ENCODE measurements at places on chromosomes 16 and 17.
A peak's percentile ranks its signal among the peaks of the same experiment; 100 is the strongest.

- DNase-seq = no peak
Observed at GRCh38 chr17:61338000-61338798, 61.4 kb upstream of the TBX2 start.

- DNase-seq = no peak
Observed at GRCh38 chr17:79083191-79083971, 8.8 kb downstream of the ENGASE start.

DNA sequence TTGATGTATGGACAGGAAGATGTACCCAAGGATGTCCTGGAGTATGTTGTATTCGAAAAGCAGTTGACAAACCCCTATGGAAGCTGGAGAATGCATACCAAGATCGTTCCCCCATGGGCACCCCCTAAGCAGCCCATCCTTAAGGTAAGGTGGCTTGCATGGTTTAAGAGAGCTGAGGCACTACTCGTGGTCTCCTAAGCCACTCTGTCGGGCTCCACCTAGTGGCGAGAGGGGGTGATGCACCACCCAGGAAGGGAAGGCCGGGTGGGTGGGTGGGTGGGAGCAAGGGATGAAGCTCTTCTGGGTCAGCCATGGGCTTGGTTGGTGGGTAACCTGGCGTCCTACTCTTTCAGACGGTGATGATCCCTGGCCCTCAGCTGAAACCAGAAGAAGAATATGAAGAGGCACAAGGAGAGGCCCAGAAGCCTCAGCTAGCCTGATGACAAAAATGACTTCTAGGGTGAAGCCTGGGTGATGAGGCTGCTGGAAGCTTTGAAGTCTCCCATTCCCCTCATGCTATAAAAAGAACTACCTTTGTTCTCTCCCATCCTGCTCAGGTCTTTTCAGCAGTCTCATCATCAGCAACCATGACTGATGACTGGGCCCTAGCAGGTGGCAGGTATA, 21.5 kb downstream of the GPR179 start:
- DNase-seq = peak; percentile 66

DNA sequence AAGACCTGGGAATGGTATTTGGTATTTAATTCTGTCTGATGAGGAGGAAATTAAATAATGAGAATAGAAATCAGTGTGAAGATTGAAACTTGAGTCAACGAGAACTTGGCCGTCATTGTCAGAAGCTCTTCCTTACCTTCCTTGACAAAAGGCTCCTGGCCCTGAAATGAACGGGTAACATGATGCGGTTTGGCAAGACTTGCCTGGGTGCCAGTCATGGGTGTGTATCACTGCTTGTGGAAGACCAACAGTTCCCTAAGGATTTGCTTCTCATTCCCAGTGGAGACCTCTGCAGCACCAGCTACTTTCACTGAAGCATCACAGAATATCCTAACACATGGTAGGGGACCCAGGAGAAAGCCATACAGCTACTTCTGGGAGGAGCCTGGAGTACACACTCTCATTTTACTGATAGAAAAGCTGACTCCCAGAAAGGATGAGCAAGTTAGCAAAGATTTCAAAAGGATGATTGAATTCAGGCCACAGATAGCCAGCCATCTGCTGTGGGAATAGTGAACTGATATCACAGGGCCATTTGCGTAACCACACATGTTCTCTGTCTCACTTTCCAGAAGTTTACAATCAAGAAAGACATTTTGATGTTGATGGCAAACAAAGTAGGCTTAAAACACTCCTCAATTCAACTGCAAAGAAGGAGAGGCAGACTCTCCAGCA, 258.1 kb upstream of the SALL1 start:
- DNase-seq = no peak

- no peak for DNase-seq
Observed at GRCh38 chr16:10834130-10834529, 15.5 kb upstream of the TVP23A start.

GRCh38 chr17:50585346-50585745, 24.8 kb downstream of the CACNA1G start:
- no peak for DNase-seq

DNA sequence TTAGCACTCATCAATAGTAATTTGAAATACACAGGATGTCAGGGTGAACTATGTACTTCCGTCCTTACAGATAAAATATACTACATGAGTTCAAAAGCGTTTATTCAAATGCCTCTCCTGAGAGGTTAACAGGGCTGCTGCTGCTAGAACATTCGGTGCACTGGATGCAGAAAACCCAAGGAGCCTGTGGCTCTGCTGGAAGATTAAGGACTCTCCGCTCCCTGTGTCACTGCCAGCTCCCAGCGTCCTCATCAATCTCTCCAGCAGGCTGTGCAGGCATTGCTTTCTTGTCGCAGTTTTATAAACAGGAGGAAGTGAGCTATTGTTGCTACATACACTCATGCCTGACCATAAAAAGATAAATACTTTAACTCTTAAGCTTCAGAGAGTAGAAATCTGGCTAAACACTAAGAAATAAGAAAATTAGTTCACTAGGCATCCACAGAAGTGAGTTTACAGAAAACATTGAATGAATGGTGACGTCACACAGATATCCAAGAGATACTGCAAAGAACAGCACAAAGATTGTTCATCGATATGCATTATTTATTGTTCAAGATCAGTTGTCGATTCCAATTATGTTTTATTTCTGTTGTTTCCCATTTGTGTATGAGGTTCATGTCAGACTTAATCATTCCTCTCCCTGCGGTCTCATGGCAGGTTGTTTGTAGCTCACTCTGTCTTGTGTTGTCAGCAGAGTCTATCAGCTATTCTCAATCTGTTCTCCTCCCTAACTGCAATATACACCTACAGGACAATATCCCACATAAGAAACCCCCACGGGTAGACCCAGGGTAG, 127.9 kb upstream of the MON1B start:
- DNase-seq = no peak

DNA sequence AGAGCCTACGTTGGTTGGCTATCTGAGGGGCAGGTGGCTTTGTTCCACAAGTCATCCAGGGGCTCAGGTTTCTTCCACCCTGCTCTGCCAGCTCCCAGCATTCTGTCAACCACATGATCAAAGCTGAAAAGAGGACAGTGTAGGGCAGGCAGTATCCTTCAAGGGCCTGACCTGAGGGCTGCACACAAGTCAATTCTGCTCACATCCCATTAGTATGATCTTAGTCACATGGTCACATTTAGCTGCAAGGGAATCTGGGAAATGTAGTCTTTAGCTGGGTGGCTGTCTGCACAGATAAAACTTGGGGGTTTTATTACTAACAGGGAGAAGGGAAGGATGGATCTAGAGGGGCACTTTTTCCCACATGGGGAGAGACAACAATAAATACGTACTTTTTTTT, 97.3 kb downstream of the SALL1 start:
- no peak for DNase-seq

DNA sequence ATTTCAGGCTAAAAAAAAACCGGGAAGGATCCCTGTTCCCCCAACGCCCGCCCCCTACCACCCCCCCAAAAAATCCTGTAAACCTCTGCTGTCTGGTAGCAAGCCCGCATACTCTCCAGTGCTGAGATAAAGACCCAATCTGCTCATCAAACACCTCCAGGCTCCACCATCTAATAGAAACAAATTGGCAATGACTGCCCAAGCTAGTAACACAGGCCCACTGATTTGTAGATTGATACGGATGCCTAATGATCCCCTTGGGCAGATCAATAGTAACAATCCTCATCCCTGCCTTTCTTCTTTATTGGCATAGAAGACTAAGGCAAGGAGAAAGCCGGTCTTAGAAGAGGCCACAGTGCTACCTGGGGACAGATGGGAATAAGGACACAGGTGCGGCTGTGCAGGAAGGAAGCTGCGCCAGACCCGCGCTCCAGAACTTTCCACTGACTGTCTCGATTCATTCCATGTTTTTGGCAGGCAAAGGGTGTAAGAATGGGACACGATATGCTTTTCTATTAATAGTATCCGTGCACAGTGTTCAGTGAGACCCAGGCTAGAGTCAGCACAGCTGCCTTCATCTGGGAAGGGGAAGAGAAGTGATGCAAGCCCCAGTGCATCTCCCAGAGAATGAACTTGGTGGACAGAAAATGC, 407.6 kb upstream of the PSMD7 start:
- no peak for DNase-seq

- no peak for DNase-seq
Observed at GRCh38 chr17:6240001-6240400, 169.8 kb downstream of the WSCD1 start.

GRCh38 chr16:424033-424622, 1.3 kb upstream of the RAB11FIP3 start:
- DNase-seq = no peak

DNA sequence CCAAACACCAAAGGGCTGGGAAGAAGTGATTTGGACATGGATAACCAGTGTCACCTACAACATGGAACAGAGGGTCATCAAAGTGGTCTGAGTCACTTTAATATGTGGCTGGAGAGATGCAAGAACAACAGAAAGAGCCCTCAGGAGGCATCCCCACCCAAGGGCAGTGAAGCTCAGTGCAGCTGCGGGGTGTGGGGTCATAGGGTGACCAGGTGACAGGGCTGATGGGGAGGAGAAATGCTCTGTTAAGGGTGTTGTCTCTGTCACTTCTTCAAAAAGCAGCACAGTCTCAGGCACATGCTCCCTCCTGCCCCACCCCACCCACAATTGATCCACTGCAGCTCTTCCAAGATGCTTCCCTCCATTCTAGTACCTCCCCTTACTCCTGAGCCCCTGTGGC, 819.1 kb downstream of the KCNJ18 start:
- DNase-seq = no peak

DNA sequence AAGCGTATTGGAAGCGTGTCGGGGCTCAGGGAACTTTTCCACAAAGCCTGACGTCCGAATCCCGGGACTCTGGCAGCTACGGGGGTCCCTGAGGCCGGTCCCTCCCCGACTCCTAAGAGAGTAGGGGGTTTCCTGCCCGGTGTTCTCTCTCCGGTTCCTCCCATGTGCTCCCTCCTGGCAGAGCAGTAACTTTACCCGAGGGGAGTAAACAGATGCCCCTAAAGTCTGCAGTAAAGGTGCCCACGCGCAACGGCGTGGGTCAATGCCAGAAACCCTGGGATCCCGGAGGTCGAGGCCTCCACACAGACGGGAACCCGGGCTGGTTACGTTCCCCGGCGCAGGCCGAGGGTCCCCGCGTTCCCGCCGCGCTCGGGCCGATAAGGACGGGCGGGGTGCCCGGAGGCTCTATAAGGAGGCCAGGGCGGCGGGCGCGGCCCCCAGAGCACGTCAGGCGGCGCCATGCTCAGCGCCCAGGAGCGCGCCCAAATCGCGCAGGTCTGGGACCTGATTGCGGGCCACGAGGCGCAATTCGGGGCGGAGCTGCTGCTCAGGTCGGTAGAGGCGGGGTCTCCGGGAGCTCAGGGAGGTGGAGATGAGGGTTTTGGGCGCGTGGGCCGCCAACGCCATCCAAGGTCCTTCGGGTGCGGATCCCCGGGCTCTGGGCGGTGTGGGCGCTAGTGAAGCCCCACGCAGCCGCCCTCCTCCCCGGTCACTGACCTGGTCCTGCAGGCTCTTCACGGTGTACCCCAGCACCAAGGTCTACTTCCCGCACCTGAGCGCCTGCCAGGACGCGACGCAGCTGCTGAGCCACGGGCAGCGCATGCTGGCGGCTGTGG, at the start of gene HBM:
TSS of gene HBM (plus strand) at position 440 of the 836 bp plus-strand sequence. CDS start at position 460, 20 bp downstream.
- no peak for DNase-seq

DNA sequence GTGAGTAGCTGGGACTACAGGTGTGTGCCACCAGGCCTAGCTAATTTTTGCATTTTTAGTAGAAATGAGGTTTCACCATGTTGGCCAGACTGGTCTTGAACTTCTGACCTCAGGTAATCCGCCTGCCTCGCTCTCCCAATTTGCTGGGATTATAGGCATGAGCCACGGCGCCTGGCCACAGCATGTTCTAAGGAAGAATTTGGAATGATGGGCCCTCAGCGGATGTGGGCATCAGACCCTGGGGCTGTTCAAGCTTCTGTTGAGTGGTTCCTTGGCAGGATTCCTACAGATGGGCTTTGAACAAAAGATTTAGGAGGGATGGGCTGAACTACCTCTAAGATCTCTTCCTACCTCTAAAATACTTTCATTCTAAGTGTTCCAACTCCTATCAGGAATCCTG, 4.1 kb downstream of the PRPSAP2 start:
- no peak for DNase-seq

DNA sequence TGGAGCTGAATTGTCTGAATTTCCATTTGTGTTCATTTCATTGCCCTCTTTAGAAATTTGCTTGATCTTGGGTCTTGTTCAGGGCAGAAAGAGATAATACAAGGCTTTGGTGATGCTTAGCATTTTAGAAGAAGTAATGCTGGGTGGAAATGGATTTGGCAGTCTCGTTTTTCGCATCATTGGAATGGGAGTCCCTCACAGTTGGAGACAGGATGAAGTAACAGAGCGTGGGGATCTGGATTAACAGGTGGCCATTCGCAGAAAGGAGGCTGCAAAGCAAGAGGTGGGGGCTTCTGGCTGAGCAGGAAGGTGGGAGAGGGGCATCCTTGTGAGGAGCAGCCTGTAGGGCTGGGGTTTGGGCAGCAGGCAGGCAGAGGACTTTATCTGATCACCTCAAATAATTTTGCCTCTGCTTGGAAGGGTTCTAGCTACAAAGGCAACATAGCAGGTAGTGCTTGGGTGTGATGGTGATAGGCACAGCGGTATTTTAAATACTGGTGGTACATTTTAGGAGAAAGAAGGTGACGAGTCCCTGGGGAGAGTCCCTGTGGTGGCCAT, 17.0 kb downstream of the KSR1 start:
- DNase-seq = no peak

GRCh38 chr16:65534121-65534528, 412.3 kb upstream of the CDH11 start:
- DNase-seq = no peak

GRCh38 chr16:84940670-84941551, 70.4 kb downstream of the ZDHHC7 start:
- DNase-seq = no peak

DNA sequence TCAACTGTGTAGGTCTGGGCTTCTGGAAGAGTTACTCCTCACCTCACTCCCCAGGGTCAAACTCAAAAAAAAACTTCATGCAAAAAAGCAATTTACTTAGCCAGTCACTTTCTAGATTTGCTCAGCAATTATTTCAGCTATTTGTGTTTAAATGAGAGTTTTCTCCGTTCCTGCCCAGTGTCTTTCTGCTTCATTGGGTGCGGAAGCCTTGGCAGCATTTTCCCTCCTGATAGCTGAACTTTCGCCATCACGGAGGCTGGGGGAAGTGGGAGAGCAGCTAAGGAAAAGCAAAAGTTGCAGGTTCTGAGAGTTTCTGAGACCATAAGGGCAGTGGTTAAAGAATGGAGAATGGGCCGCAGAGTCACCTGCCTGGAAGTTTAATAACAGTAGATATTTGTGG, 287.1 kb upstream of the DYNLRB2 start:
- DNase-seq = no peak

DNA sequence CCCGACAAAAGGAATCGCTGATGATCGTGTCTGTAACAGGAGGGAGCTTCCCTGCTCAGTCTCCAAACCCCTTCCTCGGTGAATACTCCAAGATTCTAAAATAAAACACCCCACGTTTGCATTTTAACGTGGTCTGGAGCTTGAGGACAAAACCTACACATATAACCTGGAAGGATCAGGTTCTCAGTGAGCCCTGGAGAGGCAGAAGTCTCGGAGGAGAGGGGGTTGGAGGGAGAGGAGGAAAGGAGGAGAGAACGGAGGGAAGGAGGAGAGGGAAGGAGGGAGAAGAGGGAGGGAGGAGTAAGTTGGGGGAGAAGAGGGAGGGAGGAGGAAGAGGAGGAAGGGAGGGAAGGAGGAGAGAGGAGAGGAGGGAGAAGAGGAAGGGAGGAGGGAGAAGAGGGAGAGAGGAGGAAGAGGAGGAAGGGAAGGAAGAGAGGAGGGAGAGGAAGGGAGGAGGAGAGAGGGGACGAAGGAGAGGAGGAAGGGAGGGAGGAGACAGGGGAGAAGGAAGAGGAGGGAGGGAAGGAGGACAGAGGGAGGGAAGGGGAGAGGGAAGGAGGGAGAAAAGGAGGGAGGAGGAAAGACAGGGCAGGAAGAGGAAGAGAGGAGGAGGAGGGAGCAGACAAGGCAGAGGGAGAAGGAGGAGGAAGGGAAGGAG, 27.4 kb upstream of the GINS2 start:
- no peak for DNase-seq
